Activated CD4-positive, alpha-beta memory T cell treated with anti-CD3 and anti-CD28 coated beads, Interleukin-2, amount 10 ng/mL, durations not matched to agents 7 days and 5 days (primary cell): ENCODE measurements at places on chromosomes 5 and 9.

DNA sequence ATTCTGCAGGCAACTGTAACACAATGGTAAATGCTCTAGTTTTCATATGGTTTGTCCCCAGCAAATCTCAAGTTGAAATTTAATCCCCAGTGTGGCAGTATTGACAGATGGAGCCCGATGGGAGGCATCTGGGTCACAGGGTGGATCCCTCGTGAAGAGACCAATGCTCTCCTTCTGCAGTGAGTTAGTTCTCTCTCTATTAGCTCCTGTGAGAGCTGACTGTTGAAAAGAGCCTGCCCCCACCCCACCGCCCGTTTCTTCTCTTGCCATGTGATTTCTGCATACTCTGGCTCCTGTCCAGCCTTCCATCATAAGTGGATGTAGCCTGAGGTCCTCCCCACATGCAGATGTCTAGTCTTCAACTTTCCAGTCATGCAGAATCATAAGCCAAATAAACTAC, 27.0 kb downstream of the IARS1 start:
- no peak for DNase-seq

DNA sequence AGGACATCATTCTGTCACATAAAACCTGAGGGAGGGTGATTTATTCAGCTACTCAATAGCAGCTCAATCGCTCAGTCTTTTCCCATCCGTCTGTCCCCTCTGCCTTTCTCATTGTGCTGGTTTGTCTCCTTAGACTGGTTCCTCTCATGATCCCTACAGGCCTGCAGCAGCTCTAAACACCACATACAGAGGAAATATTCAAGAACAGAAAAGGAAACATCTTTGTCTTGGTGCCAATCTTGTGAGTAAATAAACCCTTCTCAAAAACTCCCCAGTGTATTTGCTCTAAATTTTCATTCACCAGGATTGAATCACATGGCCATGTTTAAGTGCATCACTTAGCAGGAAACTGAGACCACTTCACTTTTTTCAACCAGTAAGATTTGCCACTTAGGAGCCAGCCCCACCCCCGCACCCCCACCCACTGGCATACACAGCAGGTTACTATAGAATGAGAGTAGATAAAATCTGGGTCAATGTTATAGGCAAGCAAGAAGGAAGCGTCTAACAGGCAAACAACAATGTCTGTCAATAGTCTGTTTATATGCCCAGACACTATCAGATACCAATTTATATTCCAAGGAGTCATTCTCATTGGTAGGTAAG, 895.5 kb upstream of the DMAC1 start:
- no peak for DNase-seq

GRCh38 chr9:2180154-2180553, 165.0 kb downstream of the SMARCA2 start:
- DNase-seq: no peak

DNA sequence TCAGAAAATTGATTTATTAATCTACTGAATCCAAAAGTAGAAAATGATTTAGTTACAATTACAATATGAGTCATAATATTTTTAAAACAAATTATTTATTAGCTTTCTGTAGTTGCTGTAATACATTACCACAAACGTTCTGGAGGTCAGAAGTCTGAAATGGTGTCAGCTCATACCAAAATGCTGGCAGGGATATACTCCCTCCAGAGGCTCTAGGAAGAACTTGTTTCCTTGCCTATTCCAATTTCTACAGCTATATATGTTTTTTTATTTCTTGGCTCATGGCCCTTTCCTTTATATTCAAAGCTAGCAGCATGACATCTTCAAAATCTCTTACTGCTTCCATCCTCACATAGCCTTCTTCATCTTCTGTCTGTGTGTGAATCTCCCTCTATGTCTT, 667.9 kb upstream of the ITGA1 start:
- no peak for DNase-seq

- DNase-seq: no peak
These were observed 315.3 kb upstream of the PTGER4 start for GRCh38 chr5:40364441-40364840.

DNA sequence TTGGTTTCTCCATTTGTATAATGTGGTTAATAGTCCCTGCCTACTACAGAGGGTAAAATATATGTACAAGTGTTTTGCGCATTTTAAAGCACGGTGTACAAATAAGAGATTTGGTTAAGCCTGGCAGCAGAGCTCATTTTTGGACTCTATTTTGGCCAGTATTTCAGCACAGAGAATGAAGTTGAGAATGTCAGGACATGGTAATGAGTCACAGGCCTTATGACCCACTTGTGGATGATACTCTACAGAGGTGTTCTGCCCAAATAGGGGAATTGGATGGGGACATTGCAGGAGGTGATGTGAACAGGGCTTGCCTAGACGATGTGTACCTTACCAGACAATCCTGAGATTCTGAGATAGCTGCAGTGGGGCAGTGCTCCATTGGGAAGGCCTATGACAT, 50.6 kb downstream of the MELK start:
- DNase-seq: no peak

- no peak for DNase-seq
These were observed 56.4 kb downstream of the SH3TC2 start for GRCh38 chr5:149006426-149006825.
